Activated CD4-positive, alpha-beta T cell treated with anti-CD3 and anti-CD28 coated beads, Interleukin-10, Interleukin-2, amounts not matched to agents 100 ng/mL and 50 ng/mL, durations not matched to agents 16 hours and 8 hours (primary cell): ENCODE measurements at places on chromosomes 3 and 15.

GRCh38 chr3:58414538-58415197, 19.0 kb downstream of the PDHB start:
- peak; percentile 60 for DNase-seq

DNA sequence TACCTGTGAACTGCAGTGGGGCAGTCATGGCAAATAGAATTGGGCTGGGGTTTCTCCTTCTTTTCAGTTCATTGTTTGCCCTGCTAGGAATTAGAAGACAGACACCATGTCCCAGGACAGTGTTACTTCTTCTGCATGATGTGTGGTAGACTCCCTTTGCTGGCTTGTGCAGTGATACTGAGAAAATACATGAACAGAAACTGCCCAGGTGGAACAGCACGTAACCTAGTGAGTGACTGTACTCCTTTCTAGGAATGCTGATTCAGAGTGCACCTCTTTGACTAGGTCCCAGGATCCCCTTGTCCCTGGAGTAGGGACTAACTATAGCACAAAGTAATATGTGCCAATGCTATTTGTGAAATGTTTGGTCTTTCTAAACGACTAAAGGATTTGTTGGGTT, 10.7 kb upstream of the SLC22A13 start:
- peak; percentile 52 for DNase-seq

- DNase-seq: no peak
Measured at GRCh38 chr3:71305231-71306206, 278.0 kb downstream of the FOXP1 start.

DNA sequence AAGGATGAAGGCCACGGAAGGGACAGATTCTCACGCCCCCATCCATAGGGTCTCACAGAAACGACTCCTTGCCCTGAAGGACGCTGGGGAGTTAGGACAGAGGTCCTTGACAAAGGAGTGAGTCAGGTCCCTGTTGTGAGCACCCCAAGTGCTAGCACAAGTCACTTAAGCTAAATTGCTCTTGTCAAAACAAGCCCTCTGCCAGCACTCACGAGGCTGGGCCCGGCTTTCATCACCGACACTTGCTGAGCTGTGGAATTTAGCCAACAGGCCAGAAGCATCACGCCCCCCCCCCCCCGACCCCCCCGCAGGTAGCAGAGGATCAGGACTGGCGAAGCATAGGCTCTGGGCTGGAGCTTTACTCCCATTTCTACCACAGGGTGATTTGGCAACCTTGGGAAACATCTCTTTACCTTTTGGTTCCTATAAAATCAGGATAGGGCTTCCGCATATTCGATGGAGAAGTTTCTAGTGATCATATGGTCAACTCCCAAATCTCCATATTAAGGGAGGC, 75.4 kb downstream of the ADCY5 start:
- no peak for DNase-seq
